Stimulated activated CD4-positive, alpha-beta T cell treated with anti-CD3 and anti-CD28 coated beads, Interleukin-1b, Interleukin-23, amount 100 ng/mL, for 24 hours (primary cell): ENCODE measurements at places on chromosomes 1 and 21.

- DNase-seq = no peak
Measured at GRCh38 chr1:183310753-183311479, 107.3 kb downstream of the NMNAT2 start.

GRCh38 chr1:211551638-211552460, 27.1 kb downstream of the SLC30A1 start:
- no peak for DNase-seq

DNA sequence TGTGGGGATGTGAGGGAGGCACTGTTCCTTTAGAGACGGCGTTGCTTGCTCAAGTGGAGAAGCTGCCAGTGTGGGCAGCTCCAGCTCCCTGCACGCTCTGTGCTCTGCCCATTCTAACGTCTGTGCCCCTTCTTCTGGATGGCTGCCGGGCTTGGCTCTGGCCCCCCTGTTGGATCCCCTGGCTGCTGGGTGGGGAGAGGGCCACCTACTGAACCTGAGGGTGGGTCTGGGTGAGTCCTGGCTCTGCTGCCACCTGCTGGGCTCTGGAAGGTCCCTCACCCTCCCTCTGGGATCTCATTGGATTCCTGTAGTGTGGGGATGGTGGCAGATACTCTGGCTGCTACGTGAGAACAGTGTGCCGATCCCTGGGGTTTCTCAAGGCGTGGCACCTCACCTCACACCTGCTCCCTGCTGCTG, 5.0 kb downstream of the PFKL start:
- DNase-seq = no peak

DNA sequence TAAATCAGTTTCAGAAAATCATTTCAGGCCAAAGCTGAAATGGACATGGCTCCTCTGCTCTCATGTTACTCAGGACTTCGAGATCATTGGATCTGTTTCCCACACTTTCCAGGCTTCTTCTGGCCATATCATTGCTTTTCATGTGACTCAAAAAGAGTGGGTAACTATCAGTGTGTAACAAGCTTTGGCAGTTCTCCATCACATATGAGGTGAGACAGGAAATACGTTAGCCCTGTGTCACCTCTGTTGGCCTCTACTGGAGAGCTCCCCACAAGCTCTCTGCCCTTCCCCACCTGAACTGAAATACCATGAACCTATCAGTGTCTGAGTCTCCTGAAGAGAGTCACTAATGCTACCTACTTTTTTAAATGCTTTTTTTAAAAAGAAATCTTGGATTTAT, 128.2 kb downstream of the LBR start:
- no peak for DNase-seq

GRCh38 chr1:42450061-42450460, 5.8 kb downstream of the ZMYND12 start:
- DNase-seq = no peak

GRCh38 chr1:168582688-168583336, 6.4 kb downstream of the XCL1 start:
- no peak for DNase-seq

- DNase-seq = no peak
Measured at GRCh38 chr1:55074455-55074854, 35.1 kb downstream of the PCSK9 start.

- no peak for DNase-seq
Measured at GRCh38 chr1:18091660-18092446, 15.7 kb upstream of the IGSF21 start.

DNA sequence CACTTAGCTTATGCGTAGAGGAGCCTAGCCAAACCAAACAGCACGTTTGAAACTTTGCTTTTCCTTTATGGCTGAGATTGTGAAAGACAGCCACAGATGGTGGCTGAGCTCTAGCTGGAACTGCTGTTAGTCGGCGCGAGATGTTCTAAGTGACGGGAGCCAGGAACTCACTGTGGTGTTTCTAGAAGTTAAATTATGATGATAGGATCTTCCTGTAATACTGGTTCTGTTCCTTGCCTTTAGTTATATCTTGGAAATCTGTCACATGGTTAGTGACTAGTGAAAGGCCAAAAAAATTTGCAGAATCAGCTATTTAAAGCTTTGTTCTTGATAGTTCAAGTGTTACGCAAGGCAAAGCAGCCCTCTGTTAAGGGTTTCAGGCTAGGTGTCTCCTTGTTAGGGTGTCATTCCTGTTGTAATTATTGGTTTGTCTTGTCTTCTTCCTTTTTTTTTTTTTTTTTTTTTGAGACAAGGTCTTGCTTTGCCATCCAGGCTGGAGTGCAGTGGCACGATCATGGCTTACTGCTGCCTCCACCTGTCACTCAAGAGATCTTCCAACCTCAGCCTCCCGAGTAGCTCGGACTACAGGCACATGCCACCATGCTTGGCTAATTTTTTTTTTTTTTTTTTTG, 22.6 kb downstream of the AK4 start:
- DNase-seq = no peak
